ENCODE measurements at places on chromosomes 13 and 19.

- peak; percentile 36 for DNase-seq
Observed at GRCh38 chr13:45303866-45304265, 37.1 kb downstream of the TPT1 start.

DNA sequence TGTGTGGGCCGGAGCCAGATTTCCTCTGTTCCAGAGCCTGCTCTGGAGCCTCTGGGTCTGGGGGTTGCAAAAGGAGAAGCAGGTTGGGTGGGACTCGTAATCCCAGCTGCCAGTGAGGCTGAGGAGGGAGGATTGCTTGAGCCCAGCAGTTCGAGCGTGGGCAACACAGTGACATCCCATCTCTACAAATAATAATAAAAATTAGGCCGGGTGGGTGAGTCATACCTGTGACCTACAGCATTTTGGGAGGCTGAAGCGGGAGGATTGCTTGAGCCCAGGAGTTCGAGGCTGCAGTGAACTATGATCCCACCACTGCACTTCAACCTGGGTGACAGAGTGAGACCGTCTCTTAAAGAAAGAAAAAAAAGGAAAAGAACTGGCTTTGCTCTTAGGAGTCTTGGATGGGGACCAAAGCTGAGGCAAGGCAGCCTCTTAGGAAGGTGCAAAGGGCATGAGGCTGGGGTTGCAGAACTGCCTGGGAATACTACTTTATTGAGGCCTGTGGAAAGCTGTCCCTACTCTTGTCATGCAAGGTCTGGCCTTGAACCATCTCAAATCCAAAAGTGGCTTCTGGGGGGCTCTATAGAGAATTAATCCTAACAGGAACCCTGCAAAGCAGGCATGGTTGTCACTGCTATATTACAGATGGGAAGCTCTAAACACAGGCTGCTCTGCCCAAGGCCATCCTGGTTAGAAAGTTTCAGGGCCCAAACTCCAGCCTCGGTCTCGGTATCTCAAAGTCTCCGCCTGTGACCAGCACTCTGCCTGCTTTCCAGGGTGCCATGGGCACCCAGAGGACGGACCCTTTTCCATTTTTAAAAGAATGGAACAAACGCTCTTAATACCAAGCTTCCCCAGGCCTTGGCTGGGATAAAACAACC lies 880 bp upstream of the C19orf12 start:
- DNase-seq, result no peak

- DNase-seq, result no peak
Observed at GRCh38 chr13:50936679-50937078, 27.1 kb downstream of the RNASEH2B start.

GRCh38 chr13:33284031-33284430 lies 1.5 kb downstream of the STARD13 start:
- DNase-seq, result no peak

DNA sequence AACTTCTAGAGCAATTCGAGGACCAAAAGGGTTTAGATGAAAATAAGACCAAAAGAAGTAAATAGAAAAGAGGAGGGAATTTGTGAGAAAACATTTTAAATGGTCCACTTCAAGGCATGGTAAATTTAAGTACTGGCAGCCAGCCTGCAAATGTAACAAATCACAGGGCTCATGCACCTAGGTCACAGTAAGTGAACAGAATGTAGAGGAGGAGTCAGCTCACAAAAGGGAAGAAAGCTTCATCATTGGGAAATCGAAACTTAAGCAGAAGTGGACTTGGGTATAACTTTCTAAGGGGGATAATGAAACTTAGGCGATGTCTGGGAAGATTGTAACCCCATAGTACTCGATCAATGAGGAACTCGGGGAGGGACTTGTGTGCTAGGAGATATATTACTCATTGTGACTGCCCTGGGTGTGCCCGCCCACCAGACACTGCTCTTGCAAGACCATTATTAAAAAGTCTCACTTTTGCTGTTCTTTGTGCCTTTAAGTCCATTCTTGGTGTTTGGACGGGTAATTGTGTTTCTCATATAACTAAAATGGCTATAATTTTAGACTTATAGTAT lies 1053.6 kb upstream of the MIR17HG start:
- DNase-seq, result no peak

DNA sequence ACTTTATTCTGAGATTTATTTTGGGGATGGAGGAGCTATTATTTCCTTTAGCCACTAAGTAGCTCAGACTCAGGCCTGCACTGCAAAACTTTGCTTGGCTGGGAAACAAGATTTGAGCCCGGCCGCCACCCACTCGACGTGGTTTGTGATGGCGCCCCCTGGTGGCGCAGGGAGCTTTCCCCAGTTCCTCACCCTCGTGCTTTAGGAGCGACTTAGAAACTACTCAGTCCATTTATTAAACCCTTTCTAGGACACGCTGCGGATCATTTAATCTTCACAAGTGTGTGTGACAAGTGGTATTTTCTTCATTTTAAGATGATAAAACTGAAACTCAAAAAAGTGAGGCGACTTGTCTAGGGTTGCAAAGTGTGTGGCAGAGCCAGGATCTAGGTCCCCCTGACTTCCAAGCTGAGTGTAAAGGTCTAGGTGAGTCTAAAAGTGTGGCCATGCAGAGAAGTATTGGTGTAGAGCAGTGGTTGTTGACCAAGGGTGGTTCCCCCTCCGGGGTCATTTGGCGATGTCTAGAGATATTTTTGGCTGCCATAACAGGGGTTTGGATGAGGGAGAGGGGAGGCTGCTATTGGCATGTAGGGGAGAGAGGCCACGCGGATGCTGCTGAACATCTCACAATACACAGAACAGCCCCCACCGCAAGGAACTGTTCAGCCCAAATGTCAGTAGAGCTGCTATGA lies 2.2 kb downstream of the CXCL17 start:
- peak; percentile 92 for DNase-seq

DNA sequence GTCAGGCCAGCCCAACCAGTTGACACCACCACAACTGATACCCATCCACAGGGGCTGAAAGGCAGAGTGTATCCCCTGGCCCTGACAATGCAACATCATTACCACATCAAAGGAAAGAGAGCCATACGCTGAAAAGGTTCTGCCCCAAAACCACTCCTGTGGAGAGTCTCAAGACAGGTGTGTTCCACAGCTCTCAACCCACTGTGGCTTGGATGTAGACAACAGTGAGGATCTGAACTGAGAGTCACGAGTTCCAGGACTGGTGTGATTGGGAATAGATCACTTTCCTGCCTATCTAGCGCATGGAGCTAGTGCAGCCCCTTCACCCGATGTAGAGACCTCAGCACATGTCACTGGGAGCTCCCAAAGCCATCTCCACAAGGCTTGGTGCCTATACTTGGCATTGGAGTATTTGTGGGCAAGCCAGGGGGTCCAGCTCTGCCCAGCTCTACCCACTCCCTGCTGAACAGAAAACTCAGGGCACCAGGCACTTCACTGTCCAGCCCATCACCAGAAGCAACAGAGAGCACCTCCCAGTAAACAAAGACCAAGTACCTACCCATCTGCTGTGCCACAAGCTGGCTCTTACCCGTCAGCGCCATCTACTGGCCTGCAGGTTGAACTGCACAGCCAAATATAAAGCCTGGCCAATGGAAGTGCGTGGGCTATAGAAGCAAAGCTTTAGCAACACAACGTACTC lies 579.5 kb downstream of the UQCRFS1 start:
- DNase-seq, result peak; percentile 90

- no peak for DNase-seq
Observed at GRCh38 chr13:95382411-95382810, 81.2 kb upstream of the ABCC4 start.

DNA sequence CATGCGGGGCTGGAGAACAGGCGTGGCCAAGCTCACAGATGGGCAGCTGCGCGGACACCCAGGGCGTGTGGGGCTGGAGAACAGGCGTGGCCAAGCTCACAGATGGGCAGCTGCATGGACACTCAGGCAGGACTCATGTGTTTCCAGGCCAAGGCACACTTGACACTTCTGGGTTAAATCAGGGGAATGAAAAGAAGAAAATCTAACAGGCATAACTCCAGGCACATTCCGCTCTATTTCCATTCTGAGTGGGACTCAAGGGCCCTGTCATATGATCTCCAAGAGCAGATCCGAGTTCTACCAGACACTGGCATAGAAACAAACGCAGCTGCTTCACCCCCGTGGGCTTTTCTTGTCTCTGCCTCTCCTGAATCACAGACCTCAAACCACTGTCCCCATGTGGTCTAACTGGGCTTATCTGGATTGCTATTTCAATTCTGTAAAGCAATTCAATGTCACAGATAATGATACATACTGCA lies 17.4 kb upstream of the C13orf46 start:
- DNase-seq, result no peak

DNA sequence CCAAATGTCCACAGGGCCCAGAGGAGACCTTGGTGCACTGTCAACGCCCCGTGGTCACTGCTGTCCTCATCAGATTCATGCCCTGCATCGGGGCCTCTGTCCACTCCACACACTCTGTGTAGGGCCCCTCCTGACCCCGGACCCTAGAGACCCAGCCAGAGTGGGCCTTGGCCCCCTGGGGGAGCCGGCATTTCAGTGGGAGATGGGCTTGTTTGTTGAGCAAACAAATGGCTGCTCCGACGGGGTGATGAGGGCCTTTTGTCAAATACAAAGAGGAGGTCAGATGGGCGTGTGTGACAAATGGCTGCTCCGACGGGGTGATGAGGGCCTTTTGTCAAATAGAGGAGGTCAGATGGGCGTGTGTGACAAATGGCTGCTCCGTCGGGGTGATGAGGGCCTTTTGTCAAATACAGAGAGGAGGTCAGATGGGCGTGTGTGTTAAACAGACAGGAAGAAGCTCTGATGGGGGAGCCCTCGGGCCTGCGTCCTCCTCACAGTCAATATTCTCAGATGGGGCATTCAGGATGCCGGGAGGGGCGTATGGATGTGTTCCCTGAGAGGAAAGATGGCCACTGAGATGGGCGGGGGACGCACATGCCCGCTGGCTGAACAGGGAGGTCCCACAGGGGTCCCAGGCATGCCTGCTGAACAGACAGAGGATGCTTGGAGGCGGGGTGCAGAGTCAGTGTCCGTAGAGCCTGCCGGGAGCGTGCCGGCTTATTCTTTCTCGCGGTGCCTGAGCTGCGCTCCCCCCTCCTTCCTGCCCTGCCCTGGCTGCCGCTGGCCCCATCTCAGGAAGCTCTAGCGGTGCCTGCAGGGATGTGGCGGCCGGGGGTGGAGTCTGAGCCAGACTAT lies 36.3 kb downstream of the SMIM24 start:
- DNase-seq, result peak; percentile 91

GRCh38 chr19:38861368-38861767 lies 11.6 kb upstream of the HNRNPL start:
- DNase-seq, result no peak

DNA sequence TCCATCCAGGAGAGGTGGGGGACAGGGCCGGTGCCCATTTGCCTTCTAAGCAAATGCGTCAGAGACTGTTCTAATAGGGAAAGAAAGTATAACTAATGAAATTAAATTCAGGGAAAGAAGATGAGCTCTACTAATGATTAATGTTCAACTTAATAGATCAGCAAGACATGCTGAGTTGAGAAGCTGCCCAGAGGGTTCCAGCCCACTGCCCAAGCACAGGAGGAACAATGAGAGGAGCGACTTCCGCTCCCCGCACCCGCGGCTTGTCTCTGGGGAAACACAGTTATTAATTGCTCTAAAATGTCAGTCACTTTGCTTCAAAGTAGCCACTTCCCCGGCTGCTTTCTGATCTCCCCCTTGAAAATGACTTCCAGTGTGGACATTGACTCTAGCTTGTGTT lies 331.3 kb downstream of the UQCRFS1 start:
- DNase-seq, result peak; percentile 51

DNA sequence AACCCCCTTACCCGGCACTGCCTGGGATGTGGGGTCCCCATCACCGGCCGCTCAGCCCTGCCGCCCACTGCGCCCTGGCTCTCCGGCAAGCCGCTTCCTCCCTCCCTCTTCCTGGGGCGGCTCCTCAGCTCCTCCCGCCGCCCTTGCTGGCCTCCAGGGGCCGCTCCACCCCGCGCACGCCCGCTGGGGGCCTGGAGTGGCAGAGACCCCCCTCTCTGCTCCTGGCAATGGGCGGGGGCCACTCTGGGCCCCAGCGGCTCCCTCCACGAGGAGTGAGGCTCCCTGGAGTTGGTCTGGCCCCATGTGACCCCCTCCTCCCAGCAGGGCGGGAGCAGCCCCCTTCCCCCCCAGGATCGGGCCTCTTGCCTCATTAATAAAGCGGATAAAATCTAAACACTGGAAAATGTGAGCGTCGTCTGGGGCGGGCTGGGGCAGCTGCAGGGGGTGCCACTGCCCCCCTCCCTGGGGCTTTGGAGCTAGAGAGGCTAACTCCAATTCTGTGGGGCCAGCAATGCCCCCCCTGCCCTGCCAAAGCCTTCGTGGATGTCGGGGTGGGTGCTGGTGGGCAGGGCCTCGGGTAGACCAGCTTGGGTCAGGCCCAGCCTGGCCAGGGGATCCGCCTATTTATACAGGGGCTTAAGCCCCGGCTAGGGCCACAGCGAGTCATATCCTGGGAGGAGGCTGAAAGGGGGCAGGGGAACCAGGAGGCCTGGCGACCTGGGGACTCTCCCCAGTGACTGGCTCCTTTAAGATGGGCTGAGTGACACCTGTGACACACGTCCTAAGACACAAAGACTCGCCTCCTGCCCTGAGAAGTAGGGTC lies at the start of gene PTGER1:
TSS of gene PTGER1 (minus strand) at position 104 of the 823 bp plus-strand sequence. CDS start 1,034 bp downstream, outside the sequence.
- peak; percentile 82 for DNase-seq

- peak; percentile 84 for DNase-seq
Observed at GRCh38 chr19:57664269-57665127, 4.2 kb upstream of the ZSCAN4 start.

DNA sequence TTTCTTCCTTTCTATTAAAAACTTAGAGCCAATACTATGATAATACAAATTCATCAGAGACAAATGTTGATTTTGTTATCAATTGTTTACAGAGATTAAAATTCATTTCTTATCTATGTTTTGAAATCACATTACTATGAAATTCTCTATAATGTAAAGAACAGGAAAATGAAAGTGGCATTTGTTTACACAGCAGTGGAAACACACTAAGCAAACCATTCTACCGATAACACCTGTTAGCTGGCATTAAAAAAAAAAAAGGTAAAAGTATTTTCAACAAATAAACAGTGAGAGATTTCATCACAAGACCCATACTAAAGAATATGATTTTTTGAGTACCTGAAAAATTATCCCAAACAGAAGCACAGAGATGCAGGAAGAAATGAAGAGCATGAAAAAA lies 4.8 kb upstream of the CCDC70 start:
- no peak for DNase-seq

DNA sequence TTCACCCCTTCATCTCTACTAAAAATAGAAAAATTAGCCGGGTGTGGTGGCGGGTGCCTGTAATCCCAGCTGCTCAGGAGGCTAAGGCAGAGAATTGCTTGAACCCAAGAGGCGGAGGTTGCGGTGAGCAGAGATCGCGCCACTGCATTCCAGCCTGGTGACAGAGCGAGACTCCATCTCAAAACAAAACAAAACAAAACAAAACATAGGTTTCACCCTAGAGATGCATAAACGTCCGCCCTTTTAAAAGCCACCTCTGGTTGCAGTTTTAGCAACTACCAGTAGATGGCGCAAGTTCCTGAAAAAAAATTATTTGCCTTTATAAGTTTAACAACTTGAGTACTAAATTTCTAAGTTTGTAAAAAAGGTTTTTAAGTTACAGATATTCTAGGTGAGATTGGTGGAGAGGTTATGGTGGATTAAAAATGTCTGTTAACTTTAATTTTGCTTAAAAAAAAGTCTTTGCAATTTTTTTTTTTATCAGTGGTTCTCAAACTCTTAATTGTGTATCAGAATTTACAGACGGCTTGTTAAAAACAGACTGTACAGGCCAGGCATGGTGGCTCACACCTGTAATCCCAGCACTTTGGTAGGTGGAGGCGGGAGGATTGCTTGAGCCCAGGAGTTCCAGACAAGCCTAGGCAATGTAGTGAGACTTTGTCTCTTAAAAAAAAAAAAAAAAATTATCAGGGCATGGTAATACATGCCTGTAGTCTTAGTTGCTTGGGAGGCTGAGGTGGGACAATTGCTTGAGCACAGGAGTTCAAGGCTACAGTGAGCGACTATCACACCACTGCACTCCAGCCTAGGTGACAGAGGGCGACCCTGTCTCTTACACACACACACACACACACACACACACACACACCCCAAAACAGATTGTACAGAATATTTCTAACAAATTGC lies 42.1 kb downstream of the NAA16 start:
- DNase-seq, result peak; percentile 73

All from endodermal cell (in vitro differentiated cells).